MCF 10A (cell line): ENCODE measurements at places on chromosomes 6 and 20. TPM values are rescaled to one million over a fixed set of nuclear protein-coding genes. Genes with fewer than 3 reads are reported as not detected.

TENT5A gene
- total RNA-seq, result 2.5 and 3.9 TPM in 2 replicates

FRS3 gene
- 3.9 and 5.3 TPM in 2 replicates for total RNA-seq

KIF25 gene
- total RNA-seq, result not detected in 2 replicates

ID4 gene
- total RNA-seq, result not detected in 2 replicates

ZNF311 gene
- 3.6 and 5.0 TPM in 2 replicates for total RNA-seq

DDR1 gene
- total RNA-seq, result 59.7 and 66.0 TPM in 2 replicates

MMP24 gene
- total RNA-seq, result 0.10 TPM in 1 of 2 replicates, not detected in the other

THBS2 gene
- total RNA-seq, result 0.05 TPM in 1 of 2 replicates, not detected in the other

CGA gene
- not detected in 2 replicates for total RNA-seq
